ENCODE measurements at places on chromosomes 6 and 20.

DNA sequence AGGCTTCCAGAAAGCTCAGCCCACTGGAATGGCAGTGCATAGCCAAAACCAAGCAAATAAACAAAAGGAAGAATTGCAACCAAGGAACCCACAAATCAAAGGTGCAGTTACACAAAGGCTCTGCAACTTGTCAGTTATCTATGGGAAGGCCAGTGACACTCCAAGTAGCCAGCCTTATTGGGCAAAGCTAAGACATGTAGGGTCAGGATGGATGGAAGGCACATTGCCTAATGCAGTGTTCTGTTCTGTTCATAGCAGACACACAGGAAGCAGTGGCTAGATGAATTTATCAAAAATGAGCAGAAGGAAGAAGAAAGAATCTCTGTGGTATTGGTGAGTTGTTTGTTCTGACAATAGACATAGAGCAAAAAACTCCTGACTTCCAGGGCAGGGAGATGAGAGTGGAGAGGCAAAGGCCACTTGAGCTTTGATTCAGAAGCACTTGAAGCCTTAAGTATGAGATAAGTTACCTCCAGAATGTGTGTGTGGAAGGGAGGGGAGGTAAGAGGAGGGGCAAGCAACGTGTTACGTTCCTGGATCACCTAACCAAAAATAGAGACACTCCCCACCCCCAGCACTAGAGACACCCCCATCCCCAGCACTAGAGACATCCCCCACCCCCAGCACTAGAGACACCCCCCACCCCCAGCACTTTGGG, 57.9 kb upstream of the AKAP12 start:
- no peak for DNase-seq

- peak; percentile 11 for DNase-seq
Measured at GRCh38 chr20:24164360-24164759, 175.8 kb upstream of the GGTLC1 start.

DNA sequence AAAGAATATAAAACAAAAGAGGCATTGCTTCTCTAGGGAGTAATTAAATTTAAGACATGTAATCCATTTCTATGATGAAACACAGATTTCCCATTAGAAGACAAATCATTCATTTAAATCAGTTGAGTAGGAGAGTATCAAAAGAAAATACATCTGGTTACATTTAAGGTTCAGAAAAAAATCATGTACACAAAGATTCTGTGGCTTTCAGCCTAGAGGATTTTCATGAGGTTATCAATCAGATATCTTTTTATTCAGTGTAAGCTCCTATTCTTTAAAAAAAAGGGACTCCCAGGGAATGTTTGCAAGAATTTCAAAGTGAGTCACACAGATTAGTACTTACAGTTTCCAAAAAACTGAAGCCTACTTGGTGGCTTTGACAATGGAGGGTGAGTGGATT, 24.9 kb downstream of the COL21A1 start:
- no peak for DNase-seq

DNA sequence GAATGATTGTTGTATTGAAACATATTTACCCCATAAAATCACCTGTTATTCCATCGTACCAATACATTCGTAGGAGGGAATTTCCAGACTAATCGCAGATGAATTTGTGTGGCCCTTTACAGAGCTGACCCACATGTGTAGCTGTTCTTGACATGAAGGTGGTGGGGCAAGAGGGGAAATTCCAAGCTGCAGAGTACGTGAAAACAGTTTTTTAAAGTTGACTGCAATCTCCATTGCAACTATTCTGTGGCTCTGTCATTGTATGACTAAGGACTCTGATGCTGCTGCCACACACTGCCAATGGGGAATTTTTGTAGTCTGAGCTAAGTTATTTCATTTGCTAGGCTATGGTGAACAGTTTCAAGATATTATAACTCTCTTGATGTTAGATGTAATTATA, 46.4 kb upstream of the ADTRP start:
- DNase-seq = no peak

DNA sequence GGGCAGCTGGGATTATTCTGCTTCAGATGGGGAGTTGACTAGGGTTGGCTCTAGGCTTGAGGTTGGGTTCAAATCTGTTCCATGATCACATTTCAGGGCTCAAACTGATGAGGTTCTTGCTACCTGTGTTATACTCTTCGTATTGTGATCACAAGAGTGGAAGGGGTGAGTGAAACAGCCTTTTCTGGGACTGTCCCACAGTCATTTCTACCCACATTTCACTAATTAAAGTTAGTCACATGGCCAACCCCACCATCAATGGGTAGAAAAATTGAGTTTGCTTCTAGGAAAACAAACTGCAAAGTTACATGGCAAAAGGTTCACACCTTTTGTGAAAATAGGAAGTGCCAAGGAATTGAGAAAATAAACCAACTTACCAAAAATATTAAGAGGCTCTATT, 33.5 kb upstream of the BMP2 start:
- no peak for DNase-seq

GRCh38 chr6:33081098-33081824, 5.5 kb downstream of the HLA-DPB1 start:
- DNase-seq = no peak

GRCh38 chr6:157995458-157995857, 13.8 kb downstream of the SYNJ2 start:
- no peak for DNase-seq

DNA sequence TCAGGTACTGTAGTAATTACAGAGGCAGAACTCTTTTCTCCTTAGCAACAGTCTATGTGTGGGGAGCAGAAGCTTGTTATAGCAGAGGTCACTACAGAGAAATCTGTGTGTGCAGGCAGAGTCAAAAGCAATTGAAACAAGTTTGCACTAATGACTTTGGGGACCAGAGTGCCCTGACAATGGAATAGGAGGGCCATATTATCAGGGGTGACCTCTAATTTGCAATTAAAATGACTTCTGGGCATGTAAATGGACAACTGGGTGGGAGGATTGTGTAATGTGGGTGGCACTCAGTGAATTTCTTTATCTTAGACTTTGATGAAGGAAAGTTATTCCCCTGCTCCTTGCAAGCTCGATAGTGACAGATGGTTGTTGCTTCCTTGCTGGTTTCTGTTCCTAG, 127.2 kb downstream of the PLCB4 start:
- no peak for DNase-seq

GRCh38 chr6:8069151-8069550, 5.0 kb upstream of the BLOC1S5 start:
- DNase-seq = no peak

DNA sequence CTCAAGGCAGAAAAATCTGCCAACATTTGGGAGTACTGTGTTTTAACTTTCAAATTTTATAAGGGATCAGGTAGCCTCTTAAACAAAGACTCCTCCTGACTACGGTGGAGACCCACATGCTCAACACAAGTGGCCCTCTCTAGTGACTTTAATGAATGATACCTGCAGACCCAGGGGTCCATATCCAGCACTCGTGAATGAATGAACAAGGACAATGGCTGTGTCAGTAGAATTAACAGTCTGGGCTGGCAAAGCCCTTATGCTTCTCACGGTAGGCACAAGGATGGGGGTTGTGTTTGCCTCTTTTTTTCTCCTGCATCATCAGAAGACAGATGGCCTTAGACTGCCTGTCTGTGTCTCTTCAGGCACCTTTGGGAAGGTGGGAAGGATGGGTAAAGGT, 112.6 kb upstream of the TRAF3IP2 start:
- DNase-seq = no peak

- no peak for DNase-seq
Measured at GRCh38 chr6:132236744-132237143, 164.5 kb downstream of the MOXD1 start.

- DNase-seq = no peak
Measured at GRCh38 chr6:10559522-10560152, 38.5 kb downstream of the GCNT2 start.

DNA sequence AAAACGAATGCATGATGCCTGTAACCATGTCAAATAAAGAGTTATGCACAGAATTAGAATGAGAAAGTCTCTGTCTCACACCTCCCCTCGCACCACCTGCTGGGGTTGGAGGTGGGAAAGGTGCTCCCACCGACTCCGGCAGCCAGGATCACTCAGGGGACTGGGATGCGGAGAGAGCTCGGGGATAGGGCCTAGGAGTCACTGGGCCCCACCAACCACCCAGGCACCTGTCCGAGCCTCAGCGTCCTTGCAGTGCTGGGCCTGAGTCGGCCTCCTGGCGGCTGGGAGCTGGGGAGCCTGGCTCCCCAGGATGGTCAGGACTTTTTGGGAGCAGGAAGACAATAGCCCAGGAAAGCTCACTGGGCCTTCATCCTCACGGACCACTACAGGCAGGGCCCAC, 22.4 kb upstream of the CHRNA4 start:
- DNase-seq = no peak

DNA sequence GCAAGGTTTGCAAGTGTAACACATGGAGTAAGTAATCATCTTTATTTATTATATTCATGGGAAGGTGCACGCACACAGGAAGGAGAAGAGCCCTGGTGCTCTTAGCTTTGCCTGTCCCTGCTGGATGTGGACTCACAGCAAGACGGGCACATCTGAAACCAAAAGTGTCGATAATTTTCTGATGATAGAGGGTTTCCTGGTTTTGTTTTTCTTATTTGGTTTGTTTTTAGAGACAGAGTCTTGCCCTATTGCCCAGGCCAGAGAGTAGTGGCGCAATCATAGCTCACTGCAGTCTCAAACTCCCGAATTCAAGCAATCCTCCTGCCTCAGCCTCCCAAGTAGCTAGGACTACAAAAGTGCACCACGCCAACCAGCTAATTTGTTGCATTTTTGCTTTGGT, 7.8 kb upstream of the KHDC1L start:
- no peak for DNase-seq

DNA sequence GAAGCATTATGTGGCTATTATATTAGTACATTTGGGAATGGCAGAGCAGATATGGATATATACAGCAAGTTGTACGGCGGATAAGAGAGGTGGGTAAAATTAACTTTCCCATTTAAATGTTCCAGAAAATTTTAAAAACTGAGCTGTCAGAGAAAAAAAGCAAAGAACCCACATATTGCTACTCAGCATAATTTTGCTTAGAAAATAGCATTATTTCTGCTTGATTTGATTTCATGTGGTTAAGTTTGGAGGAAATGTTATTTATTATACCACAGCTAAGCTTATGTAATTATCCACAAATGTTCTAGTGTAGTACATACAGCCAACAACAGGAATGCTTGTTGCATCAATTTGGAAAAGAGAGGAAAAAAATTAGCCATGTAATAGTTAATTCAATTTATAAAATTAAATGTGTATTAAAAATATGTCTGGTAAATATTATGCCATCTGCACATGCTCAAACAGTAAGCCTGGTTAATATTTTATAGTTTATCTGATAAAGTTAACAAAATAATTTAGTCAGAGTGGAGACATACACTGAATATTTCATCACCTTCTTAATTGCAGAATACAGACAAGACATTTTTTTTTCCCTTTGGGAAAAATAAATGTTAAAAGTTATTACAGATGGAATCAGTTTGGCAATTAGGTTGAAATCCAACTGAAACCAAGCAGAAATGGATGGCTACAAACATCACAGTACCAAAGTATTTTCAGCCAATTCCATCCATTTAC, 172.1 kb upstream of the ID4 start:
- DNase-seq = no peak

- no peak for DNase-seq
Measured at GRCh38 chr6:170033666-170034065, 257.2 kb downstream of the DLL1 start.

GRCh38 chr6:51049983-51050877, 231.6 kb downstream of the TFAP2B start:
- DNase-seq = no peak

DNA sequence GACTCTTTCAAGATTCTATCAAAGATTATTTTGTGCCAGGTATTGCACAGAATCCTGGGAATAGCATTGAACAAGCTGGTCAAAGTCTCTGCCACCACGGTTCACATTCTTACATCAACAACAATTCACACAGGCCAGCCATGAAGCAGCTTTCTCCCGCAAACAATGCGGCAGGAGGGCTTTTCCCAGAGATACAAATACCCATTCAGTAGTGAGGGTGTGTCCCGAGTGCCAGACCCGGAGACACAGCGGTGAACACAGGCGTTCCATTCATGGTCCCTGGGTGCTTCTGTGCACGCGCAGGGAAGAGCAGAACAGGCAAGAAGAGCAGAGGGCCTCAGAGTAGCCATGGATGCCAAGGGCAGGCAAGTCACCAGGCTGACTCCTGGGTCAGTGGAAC, 83.3 kb upstream of the PDE10A start:
- no peak for DNase-seq

- no peak for DNase-seq
Measured at GRCh38 chr6:33750244-33750991, 3.7 kb upstream of the IP6K3 start.

DNA sequence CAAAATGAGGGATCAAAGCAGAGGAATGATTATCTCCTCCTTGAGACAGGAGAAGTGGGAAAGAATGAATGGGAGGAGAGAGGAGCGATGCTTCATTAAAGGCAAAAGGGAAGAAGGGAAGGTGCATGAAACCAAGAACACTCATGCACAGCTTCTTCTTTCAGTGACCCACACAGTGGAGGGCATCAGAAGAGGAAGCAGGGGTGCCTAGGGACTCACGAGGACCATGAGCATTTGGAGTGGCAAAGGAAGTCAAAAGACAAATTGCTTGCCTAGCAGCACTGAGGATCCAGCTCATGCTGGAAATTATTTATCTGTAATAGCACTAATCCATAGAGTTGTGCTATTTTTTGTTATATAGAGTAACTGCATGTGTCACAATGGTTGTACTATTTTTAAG, 66.1 kb downstream of the SMLR1 start:
- no peak for DNase-seq

DNA sequence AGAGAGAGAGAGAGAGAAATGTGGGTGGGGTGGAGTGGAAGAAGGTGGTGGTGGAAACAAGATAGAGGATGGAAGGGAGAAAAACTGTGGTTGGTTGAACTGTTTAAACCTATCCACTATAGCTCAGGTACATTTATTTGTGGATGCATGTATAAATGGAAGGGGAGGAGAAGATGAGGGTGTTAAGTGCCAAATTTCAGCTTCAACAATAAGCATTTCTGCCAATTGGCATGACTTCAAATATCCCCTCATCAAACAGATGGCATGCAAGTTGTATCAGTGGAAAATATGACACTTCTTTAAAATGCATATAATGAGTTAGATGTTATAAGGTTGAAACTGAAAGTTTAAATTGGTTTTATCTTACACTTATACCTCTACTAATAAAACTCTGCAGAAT, 216.1 kb downstream of the LMBRD1 start:
- no peak for DNase-seq

- DNase-seq = no peak
Measured at GRCh38 chr20:26163890-26164289, 467.2 kb upstream of the ZNF337 start.

- DNase-seq = no peak
Measured at GRCh38 chr20:57683287-57683686, 26.5 kb downstream of the PMEPA1 start.

DNA sequence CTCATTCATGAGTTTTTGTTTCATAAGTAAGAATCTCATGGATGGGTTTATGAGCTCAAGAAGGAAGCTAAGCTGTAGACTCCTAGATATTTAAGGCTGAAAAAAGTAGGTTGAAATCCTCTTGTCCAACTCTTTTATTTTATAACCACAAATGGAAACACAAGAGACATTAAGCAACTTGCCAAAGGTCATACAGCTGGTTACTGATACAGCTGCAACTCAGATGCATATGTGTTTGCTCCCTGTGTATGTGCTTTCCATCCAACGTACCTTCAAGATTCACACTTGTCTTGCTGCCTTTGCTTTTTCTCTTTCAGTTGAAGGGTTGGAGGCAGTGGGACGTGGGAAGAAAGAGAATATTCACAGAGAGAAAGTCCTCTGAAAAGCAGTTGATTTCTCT, 153.5 kb upstream of the STMND1 start:
- DNase-seq = no peak
